ENCODE measurements at places on chromosomes 1 and 21. TPM values are rescaled to one million over a fixed set of nuclear protein-coding genes. Genes with fewer than 3 reads are reported as not detected.

GRCh38 chr1:107499139-107499744 lies 358.4 kb downstream of the NTNG1 start:
- H3K27me3 ChIP-seq = no peaks in the 10 kb centered on the region
- no peak for DNase-seq
- no peaks in the 10 kb centered on the region for H3K36me3 ChIP-seq
- no peak overlapping the region for H3K4me3 ChIP-seq
- H3K27ac ChIP-seq = no peak overlapping the region

DNA sequence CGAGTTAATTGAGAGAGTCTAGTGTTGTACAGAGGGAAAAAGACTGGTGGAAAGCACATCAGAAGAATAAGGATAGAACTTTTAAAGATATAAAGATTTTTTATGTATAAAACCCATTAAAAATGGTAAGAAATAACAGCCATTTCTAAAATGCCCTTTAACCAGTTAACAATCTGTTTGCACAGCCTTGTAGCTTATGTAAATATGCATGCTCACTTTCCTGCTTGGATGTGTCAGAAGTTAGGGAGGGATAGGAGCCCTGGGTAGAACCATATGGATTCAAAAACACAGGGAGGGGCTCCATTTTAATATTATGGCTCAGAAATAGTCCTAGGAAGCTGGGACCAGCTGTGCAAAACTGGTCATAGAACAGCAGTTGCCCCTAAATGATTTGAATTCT lies 4.5 kb upstream of the EDEM3 start:
- H3K27me3 ChIP-seq = no peaks in the 10 kb centered on the region
- H3K4me3 ChIP-seq = no peak overlapping the region
- no peaks in the 10 kb centered on the region for H3K36me3 ChIP-seq

- peak overlapping the region; percentile 83 for H3K27ac ChIP-seq
- H3K4me1 ChIP-seq = peaks cover 4% of the 10 kb centered on the region
- no peak for DNase-seq
- H3K36me3 ChIP-seq = no peaks in the 10 kb centered on the region
Measured at GRCh38 chr1:48470950-48471690, 884 bp downstream of the SPATA6 start.

DNA sequence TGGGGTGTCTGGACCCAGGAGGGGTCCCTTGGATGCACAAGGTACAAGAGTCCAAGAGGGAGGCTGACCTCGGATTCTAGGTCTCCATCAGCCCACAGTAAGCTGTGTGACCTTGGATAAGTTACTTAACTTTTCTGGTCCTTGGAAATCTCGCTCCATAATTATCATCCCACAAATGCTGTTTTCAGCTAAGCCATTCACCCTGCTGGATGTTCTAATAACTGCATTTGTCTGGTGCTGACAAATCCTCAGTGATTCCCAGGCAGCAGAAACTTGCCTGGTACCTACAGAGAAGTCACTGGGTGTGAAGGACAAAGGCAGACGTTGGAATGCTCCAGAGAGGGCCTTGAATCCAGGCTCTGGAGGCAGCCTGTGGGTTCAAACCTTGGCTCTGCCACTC lies 89.7 kb downstream of the IGSF21 start:
- H3K4me3 ChIP-seq = no peak overlapping the region
- H3K27ac ChIP-seq = no peak overlapping the region
- no peak for DNase-seq

DNA sequence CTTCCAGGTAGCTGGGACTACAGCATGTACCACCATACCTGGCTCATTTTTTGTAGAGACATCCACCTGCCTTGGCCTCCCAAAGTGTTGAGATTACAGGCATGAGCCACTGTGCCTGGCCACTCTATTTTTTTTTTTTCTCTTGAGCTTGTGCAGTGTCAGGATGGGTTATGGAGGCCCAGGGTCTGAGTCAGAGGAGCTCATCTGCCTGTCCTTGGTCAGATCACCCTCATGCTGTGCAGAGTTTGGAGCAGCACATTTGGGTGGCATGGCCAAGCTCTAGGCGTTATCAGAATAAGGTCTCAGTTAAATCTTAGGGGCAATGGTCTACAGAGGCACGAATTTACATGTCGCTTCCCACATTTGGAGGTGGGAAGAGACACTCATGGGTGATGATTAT lies 16.9 kb downstream of the METTL13 start:
- H3K4me3 ChIP-seq = no peak overlapping the region
- H3K36me3 ChIP-seq = peaks cover 35% of the 10 kb centered on the region
- H3K27ac ChIP-seq = no peak overlapping the region
- no peaks in the 10 kb centered on the region for H3K4me1 ChIP-seq

- no peaks in the 10 kb centered on the region for H3K36me3 ChIP-seq
- no peaks in the 10 kb centered on the region for H3K4me1 ChIP-seq
- no peak overlapping the region for H3K27ac ChIP-seq
- no peak overlapping the region for H3K4me3 ChIP-seq
Measured at GRCh38 chr1:211236633-211237320, 22.4 kb upstream of the RCOR3 start.

The CYP2J2 gene
- 2.8 TPM for polyA plus RNA-seq

DNA sequence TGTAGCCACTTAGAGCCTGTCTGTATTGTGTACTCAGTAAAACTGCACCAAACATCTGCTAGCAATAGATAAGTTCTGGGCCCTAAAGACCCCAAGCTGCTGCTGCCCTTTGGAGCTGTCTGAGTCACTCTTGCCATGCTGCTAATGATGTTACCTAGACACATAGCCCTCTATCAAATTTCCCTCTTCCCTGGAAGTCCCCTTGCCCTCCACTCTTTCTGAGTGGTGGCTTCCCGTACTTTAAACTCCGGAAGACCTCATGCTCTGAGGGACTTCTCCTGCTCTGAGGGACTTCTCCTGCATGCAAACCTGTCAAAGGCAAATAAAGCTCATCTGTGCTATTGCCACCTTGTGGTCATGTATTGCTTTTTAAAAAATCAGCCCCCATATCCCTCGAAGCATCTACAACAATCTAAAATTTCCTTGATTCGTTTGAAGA lies 34.0 kb downstream of the FH start:
- no peaks in the 10 kb centered on the region for H3K27me3 ChIP-seq
- H3K36me3 ChIP-seq = no peaks in the 10 kb centered on the region
- no peak for DNase-seq
- no peak overlapping the region for H3K27ac ChIP-seq
- no peak overlapping the region for H3K4me3 ChIP-seq
- H3K4me1 ChIP-seq = no peaks in the 10 kb centered on the region

The FCRL1 gene
- polyA plus RNA-seq = 4.0 TPM

The OR2T10 gene
- not detected for polyA plus RNA-seq

- DNase-seq = no peak
- H3K4me1 ChIP-seq = peaks cover 3% of the 10 kb centered on the region
- no peaks in the 10 kb centered on the region for H3K36me3 ChIP-seq
- no peaks in the 10 kb centered on the region for H3K27me3 ChIP-seq
Measured at GRCh38 chr21:28833609-28834008, 159.1 kb downstream of the LTN1 start.

DNA sequence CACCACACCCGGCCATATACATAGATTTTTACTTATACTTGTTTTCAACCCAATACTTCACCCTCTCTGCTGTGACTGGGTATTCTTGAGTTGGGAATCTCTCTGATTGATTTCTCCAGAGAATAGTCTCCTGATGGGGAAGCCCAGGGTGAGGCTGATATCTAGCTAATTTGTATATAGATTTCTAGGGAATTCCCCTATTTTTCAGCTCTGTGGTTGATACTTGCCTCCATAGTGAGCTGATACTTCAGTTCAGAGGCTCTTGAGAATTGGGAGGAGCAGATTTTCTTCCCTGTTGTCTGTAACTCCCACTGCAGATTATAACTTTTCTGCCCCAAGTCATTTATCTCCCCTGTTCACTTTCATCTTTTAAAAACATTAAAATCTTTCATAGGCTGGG lies 14.5 kb upstream of the SH3BGRL3 start:
- H3K27ac ChIP-seq = no peak overlapping the region
- peaks cover 76% of the 10 kb centered on the region for H3K36me3 ChIP-seq
- H3K4me1 ChIP-seq = no peaks in the 10 kb centered on the region
- H3K27me3 ChIP-seq = no peaks in the 10 kb centered on the region
- no peak overlapping the region for H3K4me3 ChIP-seq

GRCh38 chr1:116203920-116204319 lies 92.7 kb downstream of the MAB21L3 start:
- H3K4me3 ChIP-seq = no peak overlapping the region
- H3K36me3 ChIP-seq = no peaks in the 10 kb centered on the region

The CFHR1 gene
- 0.09 TPM for polyA plus RNA-seq

GRCh38 chr1:224819861-224820260 lies 109.6 kb upstream of the DNAH14 start:
- no peak for DNase-seq
- no peak overlapping the region for H3K4me3 ChIP-seq
- no peaks in the 10 kb centered on the region for H3K36me3 ChIP-seq
- H3K4me1 ChIP-seq = no peaks in the 10 kb centered on the region
- no peaks in the 10 kb centered on the region for H3K27me3 ChIP-seq

GRCh38 chr1:16149702-16150488 lies 6.0 kb downstream of the EPHA2 start:
- peaks cover 58% of the 10 kb centered on the region for H3K27me3 ChIP-seq
- peaks cover 41% of the 10 kb centered on the region for H3K4me1 ChIP-seq
- H3K36me3 ChIP-seq = peaks cover 3% of the 10 kb centered on the region
- DNase-seq = no peak

DNA sequence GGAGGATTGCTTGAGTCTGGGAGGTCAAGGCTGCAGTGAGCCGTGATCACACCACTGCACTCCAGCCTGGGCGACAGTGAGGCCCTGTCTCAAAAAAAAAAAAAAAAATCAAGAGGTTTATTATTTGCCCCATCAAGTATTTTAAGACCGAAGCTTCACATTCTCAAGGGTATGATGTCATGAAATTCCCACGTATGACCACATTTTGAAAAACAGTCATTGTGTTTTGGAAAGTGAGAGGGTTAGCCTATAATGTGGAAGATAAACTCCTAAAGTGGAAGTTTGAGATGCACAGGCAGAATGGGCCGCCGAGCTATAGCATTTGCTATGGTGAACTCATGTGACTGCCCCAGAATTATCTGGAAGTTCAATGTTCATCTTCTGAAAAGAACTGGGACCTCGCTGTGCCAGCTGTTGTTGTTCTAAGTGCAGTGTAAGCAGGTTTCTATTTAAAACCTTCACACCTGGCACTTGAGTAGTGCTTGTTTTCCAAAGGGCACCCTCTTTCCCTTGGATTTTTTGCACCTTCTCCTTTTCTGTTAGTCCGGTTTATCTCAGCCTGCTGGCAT lies 96.9 kb upstream of the SLC25A33 start:
- peaks cover 6% of the 10 kb centered on the region for H3K27me3 ChIP-seq
- H3K27ac ChIP-seq = no peak overlapping the region
- H3K4me1 ChIP-seq = peaks cover 13% of the 10 kb centered on the region
- no peaks in the 10 kb centered on the region for H3K36me3 ChIP-seq

DNA sequence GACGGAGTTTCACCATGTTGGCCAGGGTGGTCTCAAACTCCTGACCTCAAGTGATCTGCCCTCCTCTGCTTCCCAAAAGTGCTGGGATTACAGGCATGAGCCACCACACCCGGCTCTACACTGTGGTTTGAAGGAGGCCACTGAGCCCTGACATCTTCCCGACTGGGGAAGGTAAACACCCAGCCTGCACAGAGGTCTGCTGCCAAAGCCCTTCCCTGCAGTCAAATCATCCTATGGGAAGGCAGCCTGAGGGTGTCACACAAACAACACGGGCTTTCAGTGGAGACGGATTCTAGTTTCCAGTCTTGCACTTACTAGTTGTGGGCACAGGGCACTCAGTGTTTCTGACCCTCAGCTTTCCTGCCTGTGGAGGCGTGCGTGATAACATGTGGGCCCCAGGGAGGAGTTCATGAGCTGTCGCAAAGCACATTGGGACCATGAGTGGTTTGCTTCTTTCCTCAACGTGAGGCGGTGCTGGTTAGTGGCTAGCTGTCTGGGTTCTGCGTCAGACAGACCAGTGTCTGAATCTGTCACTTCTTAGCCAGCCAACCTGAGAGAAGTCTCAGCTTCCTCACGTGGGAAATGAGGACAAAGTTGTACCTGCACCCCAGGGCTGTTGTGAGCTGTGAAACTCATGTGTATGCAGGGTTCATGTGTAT lies 21.5 kb upstream of the OPRD1 start:
- no peaks in the 10 kb centered on the region for H3K36me3 ChIP-seq
- no peaks in the 10 kb centered on the region for H3K27me3 ChIP-seq
- DNase-seq = no peak
- no peak overlapping the region for H3K4me3 ChIP-seq

The S100A14 gene
- polyA plus RNA-seq = 302 TPM

DNA sequence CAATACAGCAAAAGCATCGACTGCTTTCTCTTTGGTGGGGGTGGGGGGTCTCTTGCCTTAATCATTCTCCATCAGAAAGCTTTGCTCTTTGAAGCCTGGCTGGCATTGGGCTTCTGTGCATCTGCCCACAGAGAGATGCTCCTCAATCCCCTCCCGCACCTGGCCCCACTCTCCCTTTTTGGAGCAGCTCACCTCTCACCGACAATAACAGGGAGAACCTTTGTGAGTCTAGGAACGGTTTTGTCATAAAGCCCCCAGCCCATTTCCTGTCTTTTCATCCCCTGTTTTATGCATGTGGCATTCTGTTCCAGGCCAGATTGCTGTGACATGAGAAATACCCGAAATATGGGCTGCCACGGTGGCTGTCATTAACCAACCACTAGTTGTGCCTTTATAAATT lies 469.0 kb upstream of the VAMP3 start:
- no peaks in the 10 kb centered on the region for H3K27me3 ChIP-seq
- no peaks in the 10 kb centered on the region for H3K4me1 ChIP-seq
- no peaks in the 10 kb centered on the region for H3K36me3 ChIP-seq
- H3K4me3 ChIP-seq = no peak overlapping the region
- DNase-seq = no peak

DNA sequence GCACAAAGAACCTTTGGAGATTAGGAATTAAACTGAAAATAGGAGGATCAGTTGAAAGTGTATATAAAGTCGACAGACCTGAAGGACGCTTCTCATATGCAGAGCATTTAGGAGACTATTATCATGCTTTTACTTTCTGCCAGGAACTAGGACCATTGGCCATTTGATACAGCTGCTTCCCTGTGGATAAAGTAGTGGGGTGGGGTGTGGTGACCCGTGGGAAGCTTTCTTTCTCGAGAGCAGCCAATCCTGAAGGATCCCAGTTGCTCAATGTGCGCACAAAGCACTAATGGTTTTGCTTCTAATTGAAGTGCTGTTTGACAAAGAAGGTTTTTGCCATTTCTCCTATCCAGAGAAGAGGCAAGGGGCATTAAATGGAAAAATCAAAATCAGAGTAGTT lies 14.9 kb upstream of the CD55 start:
- H3K27ac ChIP-seq = no peak overlapping the region
- H3K36me3 ChIP-seq = no peaks in the 10 kb centered on the region
- DNase-seq = no peak
- no peak overlapping the region for H3K4me3 ChIP-seq

GRCh38 chr21:19850157-19850556 lies 1148.1 kb upstream of the NCAM2 start:
- no peak overlapping the region for H3K4me3 ChIP-seq
- H3K4me1 ChIP-seq = no peaks in the 10 kb centered on the region
- no peak overlapping the region for H3K27ac ChIP-seq
- no peak for DNase-seq
